Substantia nigra (tissue), 51 donors: ENCODE measurements at places on chromosomes 12 and 14.

DNA sequence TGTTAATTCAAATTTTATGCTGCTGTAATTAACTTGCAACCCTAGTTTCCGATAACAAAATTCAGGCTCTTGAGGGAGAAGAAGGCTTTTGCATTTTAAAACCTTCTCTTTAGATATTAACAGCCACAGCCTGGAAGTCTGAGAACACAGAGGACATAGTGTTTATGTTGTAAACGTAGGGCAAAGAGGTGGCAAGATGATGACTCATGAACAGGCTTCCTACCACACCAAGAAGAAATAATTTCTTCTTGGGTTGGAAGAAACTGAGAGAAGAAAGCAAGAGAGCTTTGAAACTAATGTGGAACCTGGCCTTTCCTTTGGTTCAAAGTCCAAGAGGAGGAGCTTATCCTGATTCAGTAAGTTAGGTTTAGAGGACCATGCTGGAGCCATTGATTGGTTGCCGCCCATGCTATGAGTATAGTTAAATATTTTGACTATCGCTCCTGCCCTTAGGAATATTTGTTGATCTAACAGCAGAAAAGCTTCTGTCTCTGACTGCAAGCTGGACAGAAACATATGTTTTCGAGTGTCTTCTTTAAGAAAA lies 31.8 kb downstream of the CCDC198 start:
- no peak for DNase-seq

DNA sequence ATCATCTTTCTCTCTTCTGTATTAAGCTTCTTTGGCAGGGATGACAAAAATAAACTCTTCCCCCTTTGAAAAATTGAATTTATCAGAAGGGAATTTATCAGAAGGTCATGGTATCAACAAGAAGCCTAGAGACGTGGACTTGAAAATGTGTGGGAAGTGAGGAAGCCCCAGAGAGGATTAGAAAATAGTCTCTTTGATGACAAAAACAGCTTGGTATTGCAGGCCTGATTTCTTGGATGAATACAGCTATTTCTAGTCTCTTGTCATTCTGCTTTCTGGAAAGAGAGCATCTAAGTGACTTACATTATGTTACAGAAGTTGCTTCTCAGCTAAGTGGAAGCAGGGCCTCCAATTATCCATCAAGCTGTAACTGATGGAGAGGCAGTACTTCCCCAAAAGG lies 111.1 kb downstream of the KITLG start:
- no peak for DNase-seq

- no peak for DNase-seq
Observed at GRCh38 chr12:26461776-26462175, 266.4 kb downstream of the SSPN start.

GRCh38 chr14:53946404-53947093 lies 10.1 kb downstream of the BMP4 start:
- no peak for DNase-seq

GRCh38 chr12:54294152-54294952 lies 6.5 kb downstream of the NFE2 start:
- peak; percentile 57 for DNase-seq
